ENCODE measurements at places on chromosomes 3 and 15. TPM values are rescaled to one million over a fixed set of nuclear protein-coding genes. Genes with fewer than 3 reads are reported as not detected.

DNA sequence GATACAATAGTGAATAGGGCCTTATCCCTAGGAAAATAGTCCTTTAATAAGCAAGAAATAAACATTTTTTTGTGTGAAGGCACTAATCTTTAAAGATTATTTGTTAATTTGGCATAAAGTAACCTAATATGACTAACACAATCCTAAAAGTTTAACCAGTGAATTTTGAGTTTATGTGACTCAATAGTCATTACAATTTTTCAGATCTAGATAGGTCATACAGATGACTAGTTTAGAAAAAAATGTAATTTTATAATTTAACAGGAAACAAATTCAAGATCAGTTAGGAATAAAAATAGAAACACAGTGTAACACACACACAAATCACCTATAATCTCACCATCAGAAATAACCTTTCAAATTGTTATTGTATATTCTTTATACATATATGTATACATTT, 620.7 kb upstream of the ALCAM start:
- DNase-seq, result no peak

GRCh38 chr3:174317005-174317404, 542.1 kb upstream of the NAALADL2 start:
- DNase-seq, result no peak

DNA sequence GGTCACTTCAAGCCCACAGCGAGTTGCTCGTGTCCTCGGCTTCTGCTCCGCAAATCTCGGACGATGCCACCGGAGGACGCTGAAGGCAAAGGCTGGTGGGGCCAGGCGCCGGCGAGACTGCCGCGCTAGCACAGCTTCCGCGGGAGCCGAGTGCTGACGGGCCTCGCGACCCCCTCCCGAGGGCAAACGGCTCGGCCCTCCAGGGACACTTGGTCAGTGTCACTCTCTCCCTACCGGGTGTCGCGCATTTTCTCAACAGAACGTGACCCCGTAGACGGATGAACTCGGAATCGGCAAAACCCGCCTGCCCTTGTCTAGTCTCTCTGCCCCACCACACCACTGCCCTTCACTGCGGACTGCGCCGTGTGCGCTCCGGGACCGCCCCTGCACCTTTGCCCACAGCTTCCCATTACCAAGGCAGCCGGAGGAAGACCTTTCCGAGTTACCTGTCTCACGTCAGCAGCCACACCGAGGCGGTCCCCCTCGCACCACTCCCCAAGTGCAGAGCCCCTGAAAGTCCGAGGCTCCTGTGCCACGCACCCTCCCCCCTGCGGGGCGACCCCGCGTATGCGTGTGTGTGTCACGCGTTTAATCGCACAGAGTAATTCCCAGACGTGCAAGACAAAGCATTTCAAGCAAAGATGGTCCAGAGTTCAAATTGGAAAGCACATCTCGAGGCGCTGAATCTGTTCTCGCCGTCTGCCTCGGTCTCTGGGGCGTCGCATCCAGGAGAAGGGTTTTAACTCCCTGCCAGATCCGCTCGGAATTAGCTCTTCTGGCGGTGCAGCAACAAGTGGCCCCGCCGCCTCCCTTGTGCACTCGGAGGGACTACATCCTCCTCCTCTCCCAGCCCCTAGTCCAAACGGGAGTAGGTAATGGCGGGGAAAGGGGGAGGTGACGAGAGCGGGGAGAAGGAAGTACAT, 245.0 kb upstream of the TOPAZ1 start:
- DNase-seq, result no peak

- DNase-seq, result no peak
Measured at GRCh38 chr15:65245096-65245856, 34.0 kb upstream of the CILP start.

DNA sequence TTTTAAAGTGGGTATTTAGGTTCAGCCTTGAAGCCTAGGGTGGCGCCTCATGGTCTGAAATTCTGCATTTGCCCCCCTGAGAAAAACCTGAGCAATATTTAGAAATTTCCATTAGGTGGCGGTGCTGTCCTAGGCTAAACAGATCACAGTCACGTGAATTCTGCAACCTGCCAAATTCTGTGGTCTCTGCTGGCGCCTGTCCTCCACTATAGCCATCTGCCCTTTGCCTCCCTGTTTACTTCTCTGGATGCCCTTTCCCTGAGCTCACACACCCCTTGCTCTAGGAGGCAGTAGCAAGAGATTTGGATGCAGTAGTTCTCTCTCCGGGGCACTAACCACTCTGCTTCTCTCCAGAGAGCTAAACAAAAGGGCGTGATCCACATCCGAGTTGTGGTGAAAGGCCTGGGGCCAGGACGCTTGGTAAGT, 9.1 kb downstream of the MRPS11 start:
- no peak for DNase-seq

The ADAMTS9 gene
- not detected for total RNA-seq

DNA sequence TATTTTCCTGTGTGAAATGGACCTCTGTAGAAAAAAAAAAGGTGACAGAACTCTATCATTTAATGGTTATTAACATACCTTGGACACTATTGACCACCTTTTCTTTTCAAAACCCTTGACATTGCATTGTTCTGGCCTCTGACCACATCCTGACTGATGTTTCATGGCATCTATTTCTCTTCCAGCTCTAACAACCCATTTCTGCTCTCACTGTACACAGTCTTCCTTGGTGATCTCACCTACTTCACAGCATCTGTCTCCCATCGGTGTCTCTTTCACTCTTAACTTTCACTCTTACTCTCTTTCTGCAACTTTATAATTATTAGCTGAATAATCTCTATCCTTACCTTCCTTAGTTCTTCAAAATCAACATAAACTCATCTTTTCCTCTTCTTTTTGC, 217.4 kb upstream of the CD96 start:
- no peak for DNase-seq

The MME gene
- 0.45 TPM for total RNA-seq

DNA sequence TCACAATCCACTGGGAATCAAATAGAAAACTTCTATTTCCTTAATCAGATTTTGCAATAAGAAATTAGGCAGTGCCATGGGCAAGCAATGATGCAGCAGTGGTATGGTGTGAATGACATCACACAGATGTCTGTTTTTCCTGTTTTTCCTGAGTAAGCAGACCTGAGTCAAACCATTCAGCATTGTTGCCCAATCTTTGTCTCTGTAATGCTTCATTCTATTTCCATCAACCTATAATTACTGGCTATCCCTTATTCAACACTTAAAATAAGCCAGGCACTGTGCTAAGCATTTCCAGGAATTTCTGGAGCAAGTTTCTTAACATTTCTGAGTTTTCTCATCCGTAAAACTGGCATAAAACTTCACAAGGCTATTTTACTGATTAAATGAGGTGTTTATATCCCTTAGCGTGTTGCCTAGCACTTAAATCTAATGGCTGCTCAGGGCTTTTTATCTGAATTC, 11.3 kb upstream of the OXSR1 start:
- DNase-seq, result no peak

The PLSCR2 gene
- not detected for total RNA-seq

DNA sequence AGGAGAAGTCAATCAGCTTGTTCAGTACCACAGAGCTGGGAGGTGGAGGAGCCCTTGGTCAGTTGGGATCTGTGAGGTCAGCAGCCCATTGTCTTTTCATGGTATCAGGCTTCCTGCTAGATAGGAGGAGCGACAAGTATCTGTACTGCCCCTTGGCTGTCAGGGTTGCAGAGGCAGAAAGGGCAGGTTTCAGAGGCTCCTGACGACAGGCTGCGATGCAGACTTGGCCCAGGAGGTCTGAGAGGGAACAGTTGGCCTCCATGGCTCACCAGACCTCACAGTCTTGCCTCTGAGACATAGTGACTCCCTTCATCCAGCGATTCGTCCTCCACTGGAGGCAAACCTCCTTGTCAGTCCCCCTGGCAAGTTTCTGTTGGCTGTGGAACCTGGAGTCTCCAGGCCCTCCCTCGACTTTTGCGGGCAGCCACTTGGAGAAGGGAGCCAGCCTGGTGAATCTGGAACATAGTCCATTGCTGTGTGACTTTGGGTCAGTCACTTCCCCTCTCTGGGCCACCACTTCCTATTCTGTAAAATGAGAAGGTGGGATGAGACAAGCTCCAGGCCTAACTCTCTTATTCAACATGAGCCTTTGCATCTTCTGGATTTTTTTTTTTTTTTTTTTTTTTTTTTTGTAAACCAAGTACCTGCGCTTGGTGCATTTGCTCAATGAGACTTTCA, 177.9 kb upstream of the TLE3 start:
- no peak for DNase-seq

GRCh38 chr3:38229036-38229435, 36.6 kb upstream of the SLC22A13 start:
- no peak for DNase-seq

The EFHB gene
- total RNA-seq, result 1.0 TPM

The FGF7 gene
- total RNA-seq, result 0.05 TPM

- no peak for DNase-seq
Measured at GRCh38 chr3:23859839-23860382, 54.2 kb downstream of the UBE2E1 start.

DNA sequence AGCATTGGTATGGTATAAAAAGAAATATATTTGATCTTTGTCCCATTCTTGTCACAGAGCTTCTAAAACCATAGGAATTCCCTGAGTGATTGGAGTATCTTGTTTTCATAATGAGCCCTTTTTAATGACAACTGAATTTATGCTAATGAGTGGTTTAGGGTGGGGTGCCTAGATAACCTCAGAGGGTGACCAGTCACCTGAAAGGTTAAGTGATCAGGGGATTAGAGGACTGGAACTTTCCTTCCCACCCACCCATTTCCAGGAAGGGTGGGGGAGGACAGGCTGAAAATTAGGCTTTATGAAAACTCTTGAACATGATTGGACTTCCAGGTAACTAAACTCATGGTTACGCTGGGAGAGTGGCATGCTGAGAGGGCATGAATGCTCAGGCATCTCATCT, 8.5 kb downstream of the MFN1 start:
- no peak for DNase-seq

The PPP1R14D gene
- total RNA-seq, result not detected

DNA sequence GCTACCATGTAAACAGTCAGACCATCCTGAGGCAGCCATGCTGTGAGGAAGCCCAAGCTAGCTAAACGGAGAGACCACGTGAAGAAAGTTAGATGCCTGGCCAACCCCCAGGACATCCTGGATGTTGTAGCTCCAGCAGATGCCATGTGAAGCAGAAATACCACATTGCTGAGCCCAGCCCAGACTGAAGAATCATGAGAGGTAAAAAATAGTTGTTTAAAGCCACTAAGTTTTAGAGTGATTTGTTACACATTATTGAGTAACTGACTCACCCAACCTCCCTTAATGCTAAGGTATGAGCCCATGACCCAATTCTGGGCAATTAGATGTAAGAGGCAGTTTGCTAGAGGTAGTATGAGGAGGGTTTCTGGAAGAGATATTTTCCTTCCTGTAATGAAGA, 200.5 kb downstream of the THRB start:
- DNase-seq, result no peak

The RPSA gene
- total RNA-seq, result 2,030 TPM

GRCh38 chr3:61136191-61136590, 115.1 kb downstream of the FHIT start:
- DNase-seq, result no peak

GRCh38 chr3:51498876-51499738, 708 bp downstream of the DCAF1 start:
- peak; percentile 82 for DNase-seq

The PPP4R2 gene
- total RNA-seq, result 65.1 TPM

DNA sequence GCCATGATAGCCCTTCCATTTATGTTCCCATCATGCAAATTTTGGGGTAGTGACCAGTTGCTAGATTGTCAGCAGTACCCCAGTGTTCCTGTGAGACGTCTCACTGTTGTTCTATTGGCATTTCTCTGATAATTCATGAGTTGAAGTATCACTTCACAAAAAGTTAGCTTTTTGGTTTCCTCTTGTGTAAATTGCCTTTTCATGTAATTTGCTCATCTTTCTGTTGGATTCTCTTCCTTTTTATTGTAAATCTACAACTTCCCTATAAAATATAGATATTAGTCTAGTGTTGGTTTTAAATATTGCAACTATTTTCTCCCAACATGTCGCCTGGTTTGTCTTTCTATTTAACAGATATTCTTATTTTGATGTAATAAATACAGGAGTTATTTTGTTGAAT, 7.5 kb upstream of the A4GNT start:
- DNase-seq, result no peak

DNA sequence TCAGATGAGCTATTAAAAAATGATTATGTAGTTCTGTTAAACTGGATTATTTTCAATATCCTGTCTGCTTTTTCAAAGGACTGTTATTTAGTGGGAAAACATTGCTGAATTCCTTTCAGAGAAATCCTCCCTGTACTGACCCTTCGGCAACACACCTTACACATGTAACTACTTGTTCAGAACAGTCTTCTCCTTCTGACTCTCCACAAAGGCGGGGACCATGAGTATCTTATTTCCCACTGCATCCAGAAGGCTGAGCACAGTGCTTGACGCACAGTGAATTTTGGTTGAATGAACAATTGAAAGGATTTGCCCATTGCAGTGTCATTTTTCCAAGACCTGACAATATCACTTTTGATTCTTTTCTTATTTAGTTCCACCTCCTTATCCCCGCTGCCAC, 23.1 kb upstream of the CFAP161 start:
- DNase-seq, result no peak

The FEZF2 gene
- total RNA-seq, result not detected

The MUC13 gene
- total RNA-seq, result 0.45 TPM

The FSIP1 gene
- 0.67 TPM for total RNA-seq

- DNase-seq, result peak; percentile 13
Measured at GRCh38 chr15:70447928-70448698, 315.2 kb downstream of the UACA start.

The KNL1 gene
- total RNA-seq, result 4.6 TPM

DNA sequence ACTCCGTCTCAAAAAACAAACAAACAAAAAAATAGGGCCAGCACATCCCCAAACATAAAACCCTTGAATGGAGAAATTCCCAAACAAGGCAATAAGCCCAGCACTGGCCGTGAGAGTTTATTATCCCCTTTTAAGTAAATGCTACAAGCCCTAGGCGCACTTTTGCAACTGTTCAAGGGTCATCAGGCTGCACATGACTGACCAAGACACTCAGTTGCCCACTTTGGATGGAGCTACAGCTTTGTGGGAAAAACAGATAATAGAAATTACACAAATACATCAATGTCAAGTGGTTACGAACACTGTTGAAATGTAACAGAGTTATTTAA, 33.7 kb upstream of the ZNF445 start:
- no peak for DNase-seq

DNA sequence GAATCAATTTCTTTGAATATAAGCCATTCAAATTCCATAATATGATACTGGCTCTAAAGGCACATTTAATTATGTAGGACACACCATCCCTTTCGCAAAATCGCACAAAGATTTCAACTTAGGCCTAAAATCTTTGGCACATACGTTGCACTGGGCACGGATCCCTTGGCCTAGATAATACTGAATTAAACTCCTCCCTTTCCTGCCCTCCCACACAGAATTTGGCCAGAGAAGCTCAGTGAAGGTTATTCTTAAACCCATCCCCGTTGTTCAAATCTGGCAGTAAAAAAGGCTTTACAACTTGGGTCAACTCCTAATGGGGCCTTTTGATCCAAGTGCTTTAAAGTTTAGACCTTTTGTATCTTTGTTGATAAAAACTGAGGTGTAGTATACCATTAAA, 247.2 kb downstream of the PTPRG start:
- no peak for DNase-seq

The DAZL gene
- total RNA-seq, result not detected

All from T-helper 17 cell (primary cell).